ENCODE measurements at places on chromosomes 7 and 10.
A peak's percentile ranks its signal among the peaks of the same experiment; 100 is the strongest.

GRCh38 chr7:128447941-128448564 is 7.6 kb upstream of the HILPDA start:
- DNase-seq = no peak

DNA sequence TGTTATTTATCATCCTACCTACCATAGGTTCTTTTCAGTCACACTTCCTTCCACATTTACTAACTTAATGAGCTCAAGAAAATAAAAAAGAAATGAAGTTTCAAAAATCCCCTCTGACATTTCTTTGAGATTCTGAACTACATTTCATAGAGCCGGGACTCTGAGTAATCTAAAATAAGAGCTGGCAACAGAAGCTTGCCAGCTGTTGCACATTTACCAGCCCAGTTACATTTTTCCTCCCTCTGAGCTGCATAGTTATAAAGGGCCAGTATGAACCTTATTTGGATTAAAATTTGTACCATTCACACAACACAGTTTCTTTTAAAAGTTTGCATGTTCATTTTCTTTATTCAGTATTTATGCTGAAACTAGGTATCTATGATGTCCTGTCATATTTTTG is 119.5 kb upstream of the CAV2 start:
- DNase-seq = no peak

DNA sequence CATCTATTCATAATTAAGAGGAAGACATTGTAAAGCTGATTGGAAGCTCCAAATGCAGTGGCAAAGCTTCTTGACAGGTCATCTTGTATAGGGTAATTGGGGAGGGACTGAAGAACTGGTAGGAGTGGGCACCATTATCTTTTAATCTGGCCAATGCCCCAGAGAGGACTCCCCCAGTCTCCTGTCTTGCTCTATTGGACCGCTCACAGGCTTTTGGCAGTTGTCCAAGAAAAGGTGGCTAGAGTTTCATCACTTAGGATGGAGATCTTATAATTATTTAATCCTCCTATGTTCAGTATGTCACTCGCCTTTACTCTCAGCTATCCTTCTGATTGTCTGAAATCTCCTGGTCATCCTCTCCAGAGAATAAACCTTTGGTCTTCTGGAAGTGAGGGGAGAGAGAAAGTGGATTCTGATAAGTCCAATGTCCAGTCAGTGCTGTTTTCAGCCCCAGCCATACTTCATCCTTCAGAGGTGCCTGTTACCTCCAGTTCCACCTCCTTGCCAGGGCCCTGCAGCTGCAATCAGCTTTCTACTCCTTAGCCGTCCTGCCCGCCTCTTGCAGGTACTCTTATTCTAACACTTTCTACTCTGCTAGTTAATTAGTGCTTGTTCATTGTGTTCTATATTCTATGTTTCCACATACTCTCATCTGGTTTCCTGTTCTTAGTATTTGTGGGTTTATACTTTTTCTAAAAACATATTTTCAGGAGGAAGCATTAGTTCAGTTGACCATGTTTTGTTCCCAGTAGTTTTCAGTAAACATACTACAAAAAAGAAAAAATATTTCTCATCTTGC is 241.6 kb downstream of the NSUN6 start:
- no peak for DNase-seq

- no peak for DNase-seq
Observed at GRCh38 chr10:103507235-103508191, 14.0 kb downstream of the NEURL1 start.

DNA sequence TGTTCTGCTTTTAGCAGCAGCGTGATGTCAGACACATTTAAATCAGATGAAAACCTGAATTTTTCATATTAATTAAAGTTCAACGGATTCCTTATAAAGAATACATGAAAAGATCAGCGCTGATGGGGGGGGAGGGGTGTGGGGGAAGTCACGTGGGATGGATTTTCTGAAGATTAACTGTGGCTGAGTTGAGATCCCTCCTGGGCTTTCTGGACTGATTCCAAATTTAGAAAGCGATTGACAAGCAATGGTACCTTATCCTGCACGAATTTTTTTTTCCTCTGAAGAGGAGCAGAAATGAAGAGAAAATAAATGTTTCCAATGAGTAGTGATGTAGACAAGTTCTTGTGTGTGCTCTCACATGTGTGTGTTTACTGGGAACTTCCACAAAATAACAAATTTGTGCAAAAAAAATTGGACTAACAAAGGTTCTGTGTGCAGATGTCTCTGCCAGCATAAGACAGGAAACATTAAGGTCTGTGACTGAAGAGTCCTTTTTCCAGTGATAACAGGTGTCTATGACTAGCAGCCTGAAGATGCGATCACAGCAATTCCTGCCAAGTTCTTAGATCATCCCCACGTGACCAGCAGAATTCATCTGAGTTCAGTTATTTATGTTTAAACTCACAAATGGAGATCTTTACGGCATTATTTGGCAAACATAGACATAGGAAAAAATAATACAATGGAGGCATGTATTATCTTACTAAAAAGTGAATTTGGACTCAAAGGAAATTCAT is 585.2 kb upstream of the CELF2 start:
- no peak for DNase-seq

DNA sequence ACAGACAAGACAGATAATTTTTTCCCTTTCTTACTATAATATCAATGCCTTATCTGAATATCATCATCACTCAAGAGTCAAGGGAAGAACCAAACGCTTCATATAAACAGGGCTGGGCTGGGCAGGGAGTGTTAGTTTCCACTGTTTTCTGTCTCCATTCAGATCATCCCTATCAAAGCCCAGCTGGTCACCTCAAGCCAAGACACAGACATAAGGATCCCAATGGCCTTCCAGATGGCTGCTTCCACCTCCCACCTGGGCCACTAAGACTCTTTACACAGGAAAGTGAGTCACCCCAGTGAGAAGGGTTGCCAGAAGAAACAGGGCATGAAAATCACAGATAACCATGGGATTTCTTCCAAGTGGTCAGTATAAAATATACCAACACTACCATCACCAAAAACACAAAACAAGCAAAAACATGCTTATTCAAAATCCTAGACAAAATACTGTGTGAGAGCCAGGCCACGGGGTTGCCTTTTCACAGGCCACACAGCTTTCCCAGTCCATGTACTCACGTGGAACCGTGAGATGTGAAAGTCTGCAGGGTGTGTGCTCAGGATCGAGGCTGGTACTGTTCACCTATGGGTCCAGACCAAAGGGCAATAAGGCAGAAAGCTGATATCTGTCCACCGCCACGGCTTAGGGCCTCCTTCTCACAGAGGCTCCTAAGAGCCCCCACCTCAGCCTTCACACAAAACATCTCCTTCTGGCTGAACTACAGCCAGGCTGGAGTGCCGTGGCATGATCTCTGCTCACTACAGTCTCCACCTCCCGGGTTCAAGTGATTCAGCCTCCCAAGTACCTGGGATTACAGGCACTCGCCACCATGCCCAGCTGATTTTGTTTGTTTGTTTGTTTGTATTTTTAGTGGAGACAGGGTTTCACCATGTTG is 5.7 kb downstream of the PRSS1 start:
- DNase-seq = no peak

DNA sequence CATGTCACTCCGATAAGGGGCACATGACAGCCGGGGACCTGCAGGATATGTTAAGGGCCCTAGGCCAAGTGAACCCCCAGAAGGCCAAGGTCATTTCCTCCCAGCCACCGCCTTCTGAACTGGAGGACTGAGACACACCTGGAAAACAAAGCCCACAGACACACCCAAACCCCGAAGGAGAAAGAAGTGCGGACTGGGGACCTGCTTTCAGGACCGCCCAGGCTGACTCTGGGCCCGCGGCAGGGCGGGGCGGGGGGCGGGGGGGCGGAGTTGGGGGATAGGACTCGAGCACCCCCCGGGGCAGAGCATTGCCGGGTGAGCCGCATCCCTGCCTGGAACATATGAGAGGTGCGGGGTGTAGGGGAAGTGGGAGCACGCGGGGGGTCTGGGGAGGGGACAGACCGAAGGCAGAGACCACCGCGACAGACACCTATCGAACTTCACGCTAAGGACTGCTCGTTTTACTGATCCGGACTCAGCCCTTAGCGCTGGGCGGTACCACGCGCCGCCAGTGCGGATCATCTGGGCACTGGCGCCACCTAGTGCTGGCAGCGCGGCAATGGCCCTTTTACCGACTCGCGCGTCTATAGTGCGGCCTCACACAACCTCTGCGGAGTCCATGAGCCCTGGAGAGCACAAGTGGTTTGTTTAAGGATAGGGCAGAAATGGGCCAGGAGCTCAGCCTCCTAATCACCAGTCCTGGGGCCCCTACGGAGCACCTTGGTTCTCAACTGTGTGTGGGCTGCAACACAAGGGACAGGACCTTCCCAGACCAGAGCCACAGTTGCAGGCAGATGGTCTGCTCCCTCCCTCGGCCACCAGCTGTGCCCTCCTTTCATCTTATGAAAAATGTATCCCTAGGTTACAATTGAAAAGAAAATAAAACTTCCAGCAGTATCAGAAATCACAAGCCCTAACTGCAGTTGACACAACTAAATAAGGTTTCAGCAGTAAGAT is 157.6 kb downstream of the HERPUD2 start:
- peak; percentile 72 for DNase-seq

DNA sequence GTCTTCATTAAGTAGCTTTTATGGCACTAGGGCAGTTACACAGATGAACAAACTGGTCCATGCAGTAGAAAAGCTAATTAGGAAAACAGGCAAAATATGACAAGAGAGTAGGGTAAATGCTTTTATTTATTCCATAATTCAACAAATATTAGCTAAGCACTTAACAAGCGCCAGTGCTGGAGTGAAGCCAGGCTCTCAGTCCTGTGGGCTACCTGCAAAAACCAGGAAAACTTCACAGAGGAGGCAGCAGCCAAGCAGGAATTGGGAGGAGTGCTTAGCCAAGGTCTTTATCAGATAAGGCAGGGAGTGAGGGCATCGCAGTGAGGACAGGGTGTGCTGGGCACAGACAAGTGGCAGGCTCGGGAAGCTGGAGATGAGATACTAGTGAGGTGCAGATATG is 4.9 kb upstream of the KAT6B start:
- DNase-seq = no peak

DNA sequence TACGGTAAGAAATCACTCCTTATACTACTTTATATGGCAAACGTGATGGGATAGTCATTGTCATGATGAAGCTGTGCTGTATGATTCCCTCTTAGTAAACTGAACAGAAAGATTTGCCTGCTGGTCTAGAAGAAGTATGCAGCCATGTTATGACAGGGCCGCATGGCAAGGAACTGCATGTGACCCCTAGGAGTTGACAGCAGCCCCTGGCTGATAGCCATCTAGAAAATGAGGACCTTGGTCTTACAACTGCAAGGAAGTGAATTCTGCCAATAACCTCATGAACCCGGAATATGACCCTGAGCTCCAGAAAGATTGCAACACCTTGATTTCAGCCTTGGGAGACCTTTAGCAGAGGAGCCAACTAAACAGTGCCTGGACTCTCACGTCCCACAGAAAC is 193.3 kb downstream of the SEMA3E start:
- no peak for DNase-seq

GRCh38 chr10:86226781-86227201 is 139.8 kb downstream of the GRID1 start:
- no peak for DNase-seq

GRCh38 chr7:27235387-27236311 is 7.0 kb upstream of the EVX1 start:
- DNase-seq = no peak

- no peak for DNase-seq
Observed at GRCh38 chr10:100788002-100788903, 42.9 kb downstream of the PAX2 start.

- no peak for DNase-seq
Observed at GRCh38 chr7:24825931-24826661, 68.8 kb upstream of the GSDME start.

DNA sequence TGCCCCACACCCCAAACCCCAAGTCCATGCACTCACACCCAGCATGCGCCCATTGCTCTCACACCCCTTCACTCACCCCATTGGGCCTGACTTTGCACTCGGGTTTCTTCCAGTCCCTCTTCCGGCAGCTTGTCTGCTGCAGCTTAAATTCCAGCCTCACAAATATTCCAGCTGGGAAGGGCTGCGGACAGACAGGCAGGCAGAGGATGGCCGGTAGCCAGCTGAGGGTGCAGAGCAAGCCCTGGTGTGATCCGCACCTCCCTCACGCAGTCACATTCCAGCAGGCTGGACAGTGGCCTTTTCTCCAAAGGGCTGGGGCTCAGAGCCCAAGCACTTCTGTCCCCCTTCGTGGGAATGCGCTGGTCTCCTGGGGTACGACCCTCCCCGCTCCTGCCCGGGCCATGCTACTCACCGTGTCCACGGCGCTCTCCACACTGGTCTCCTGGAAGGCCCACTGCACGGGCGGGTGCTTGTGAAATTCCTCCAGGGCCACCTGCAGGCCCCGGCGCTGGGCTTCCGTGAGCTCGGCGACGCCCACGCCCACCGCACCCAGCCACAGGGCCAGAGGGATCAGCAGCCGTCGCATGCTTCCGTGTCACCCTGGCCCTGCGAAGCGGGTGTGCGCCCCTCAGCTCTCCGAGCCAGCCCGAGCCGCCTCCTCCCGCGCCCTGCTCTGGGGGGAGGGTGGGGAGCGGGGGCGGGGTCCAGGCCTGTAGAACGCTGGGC is 1.2 kb downstream of the RARRES2 start:
- no peak for DNase-seq

DNA sequence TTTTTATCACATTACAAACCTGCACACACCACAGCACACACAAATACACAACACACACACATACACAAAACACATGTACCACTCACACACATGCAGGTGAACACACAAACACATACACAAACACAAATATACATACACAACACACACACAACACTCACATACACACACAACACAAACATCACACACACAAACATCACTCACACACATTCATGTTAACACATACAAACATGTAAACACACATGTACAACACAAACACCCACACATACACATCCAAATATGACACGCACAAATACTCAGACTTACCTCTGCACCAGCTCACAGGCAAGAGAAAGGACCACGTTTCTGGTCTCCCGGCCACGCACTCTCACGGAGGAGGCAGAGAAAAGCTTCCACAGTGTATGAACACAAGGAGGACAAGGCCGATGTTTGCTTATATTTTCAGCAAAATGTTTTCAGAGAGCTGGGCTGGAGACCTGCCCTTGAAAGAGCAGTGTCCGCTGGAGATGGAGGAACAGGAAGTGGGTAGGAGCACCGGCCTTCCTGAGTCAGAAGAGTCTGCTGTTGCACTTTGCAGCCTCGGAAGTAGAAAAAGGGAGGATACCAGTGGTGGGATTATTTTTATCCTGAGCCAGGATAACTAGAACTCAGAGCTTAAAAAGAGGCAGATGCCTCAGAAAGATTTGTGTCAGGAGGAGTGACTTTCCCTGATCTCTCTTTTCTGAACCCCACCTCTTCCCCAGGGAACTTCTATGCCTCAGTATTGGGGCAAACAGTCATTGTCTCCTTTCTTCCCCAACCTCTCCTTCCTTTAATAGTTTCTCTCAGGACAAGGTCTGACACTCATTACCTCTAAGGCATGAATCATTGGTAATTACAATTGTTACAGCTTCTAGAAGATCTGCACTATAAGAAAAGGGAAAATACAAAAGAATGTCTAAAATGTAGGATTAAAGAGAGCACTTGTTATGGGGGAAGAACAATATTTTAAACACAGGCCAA is at the start of gene GIMAP6:
TSS of gene GIMAP6 (minus strand) at position 520 of the 999 bp plus-strand sequence. CDS start 2,243 bp downstream, outside the sequence.
- DNase-seq = no peak

- no peak for DNase-seq
Observed at GRCh38 chr10:6558759-6559461, 21.2 kb downstream of the PRKCQ start.

- no peak for DNase-seq
Observed at GRCh38 chr7:91046322-91047089, 217.7 kb upstream of the FZD1 start.
